ENCODE measurements at places on chromosomes 1 and 21.

DNA sequence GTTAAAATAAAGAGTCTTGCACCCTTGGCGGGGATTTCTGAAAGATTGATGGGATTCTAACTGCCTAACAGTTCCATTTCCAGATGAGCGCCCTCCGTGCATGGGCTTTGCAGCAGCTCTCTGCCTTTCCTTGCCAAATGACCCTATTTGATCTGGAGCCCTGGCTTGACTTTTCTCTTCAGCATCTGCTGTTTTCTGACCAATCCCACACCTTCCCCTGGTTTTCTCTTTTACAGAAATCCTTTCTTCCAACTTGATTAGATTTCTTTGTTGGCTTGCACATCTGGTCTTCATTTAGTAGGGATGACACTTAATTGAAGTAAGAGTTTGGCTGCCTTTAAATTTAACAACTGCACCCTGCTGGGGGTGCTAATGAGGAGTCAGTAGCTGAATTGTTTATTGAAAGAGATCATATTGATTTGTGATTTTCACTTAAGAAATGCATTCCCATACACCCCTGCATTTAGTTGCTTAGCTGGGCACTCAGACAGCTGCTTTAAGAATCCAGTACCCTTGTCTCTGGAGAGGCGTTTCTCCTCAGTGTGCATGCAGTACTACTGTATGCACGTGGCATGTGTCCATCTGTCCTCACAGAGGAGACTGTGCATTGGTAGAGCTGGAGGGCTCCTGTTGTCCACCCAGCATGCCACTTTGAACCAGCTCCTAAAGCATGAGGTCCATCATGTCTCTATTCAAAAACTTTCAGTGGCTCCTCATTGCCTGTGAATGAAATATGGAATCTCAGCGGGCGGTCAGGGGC is 99.7 kb downstream of the NOS1AP start:
- DNase-seq, result no peak

DNA sequence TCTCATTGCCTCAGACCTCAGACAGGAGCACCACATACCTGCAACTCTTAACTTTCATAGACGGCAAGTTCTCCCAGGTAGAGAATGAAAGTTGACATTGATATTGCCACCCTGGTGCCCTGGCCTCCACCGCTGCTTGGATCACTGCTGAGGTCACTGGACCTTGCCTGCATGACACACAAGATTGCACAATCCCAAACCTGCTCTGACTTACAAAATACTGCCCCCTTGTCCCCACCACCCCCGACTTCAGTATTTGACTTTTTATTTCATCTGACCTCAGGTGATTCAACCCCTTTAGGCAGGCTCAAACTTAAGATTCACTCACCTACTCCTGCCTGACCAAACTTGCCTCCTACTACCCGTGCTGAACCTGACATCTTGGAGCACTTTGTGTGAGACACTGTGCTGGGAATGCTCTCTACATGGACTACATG is 43.1 kb upstream of the S1PR1 start:
- no peak for DNase-seq

- DNase-seq, result no peak
These were observed 23.0 kb downstream of the ERICH3 start for GRCh38 chr1:74650561-74650960.

DNA sequence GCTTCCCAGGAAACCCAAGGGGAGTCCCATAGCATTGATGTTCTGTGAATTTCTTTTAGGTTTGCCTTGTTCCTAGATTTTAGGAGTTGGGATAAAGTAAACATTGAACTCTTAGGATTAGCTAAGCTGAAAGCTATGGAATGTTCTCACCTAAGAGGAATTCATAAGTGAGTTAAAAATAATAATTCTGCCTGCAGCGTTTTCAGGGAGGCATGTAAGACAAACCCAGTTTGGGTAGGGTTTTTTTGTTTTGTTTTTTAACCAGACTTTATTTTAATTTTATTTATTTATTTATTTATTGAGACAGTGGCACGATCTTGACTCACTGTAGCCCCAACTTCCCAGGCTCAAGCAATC is 28.9 kb upstream of the CD101 start:
- DNase-seq, result no peak

DNA sequence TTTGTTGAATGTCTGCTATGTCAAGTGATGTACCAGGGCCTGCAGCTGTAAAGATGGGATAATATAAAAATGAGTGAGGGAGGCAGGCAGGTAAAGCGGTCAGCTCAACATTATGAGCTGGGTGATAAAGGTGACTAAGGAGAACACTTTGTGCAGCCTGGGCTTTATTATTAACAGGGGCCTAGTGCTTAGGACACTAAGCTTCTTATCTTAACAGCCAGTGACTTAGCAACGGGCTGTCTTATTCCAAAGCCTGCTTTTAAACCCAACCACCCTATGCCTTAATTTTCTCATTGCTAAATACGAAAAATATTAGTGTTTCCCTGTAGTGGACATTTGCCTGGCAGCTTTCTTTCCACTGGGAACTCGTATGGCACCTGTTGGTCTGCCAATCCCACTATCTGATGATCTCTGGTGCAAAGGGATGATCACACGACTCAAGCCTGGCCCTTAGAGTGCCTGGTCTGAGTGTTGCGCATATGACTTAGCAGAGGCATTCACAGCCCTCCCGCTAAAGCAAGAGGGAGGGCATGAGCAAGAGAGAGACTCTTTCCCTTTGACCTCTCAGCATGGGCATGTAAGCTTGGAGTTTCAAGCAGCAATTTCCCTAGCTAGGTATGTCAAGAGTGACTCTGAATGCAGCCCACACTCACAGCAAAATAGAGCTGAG is 98.6 kb upstream of the PAPPA2 start:
- DNase-seq, result no peak

- DNase-seq, result no peak
These were observed 30.1 kb downstream of the SLC1A7 start for GRCh38 chr1:53112271-53112774.
